ENCODE measurements at places on chromosomes 2 and 18. TPM values are rescaled to one million over a fixed set of nuclear protein-coding genes. Genes with fewer than 3 reads are reported as not detected.

- no peaks in the 10 kb centered on the region for H3K4me1 ChIP-seq
- no peak overlapping the region for H3K4me3 ChIP-seq
- no peak overlapping the region for H3K27ac ChIP-seq
- H3K27me3 ChIP-seq: 0 out of 2 replicates have a peak, but pooled peaks cover 5% of the 10 kb centered on the region
- no peaks in the 10 kb centered on the region for H3K36me3 ChIP-seq
Observed at GRCh38 chr2:175624211-175624761, 377.8 kb downstream of the LNPK start.

DNA sequence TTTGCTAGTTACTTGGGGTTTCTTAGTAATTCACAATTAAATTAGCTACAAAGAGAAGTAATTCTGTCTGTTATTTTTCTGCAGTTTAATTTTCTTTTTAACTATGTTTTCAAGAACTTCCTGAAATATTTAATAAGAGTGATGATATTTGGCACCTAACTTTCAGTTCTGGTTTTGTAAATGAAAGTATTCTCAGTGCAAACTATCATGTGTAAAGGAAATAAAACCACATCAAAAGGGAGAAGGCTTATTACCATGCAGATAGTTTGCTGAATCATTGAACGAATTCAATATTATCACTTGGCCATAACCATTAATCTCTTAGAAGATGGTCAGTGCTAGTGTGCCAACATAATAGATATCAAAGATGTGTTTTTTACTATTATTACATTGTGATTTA lies 29.2 kb downstream of the DYTN start:
- no peak overlapping the region for H3K27ac ChIP-seq
- H3K4me3 ChIP-seq: no peak overlapping the region
- DNase-seq: no peak
- no peaks in the 10 kb centered on the region for H3K27me3 ChIP-seq

DNA sequence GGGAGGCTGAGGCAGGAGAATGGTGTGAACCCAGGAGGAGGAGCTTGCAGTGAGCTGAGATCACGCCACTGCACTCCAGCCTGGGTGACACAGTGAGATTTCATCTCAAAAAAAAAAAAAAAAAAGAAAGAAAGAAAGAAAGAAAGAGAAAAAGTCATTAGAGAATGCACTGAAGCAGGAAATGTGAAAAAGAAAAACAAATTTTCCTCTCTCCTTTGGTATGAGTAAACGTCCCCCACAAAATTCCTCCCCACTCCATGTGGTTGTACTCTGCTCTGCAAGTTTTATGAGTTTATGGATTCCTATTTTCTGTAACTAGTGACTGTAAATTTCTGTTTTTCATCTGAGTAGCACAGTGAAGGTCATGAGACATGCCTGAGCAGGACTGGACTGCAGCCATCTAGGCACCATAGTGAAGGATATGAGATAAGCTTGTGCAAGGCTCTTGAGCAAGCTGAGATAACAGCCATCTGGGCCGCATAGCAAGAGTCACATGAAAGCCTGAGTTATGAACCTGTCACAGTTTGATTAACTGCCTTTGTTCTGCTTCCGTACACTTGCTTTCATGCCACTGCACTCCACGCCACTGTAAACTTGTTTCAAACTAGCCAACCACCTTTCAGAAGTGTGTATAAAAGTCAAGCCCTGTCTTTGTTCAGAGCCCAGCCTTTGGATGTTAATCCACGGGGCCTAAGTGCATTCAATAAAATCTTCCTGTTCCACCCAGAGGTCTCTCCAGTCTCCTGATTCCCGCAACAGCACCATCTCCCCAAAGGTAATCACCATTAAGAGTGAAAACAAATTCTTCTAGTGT lies 50.2 kb downstream of the SKA1 start:
- peaks cover 3% of the 10 kb centered on the region for H3K27me3 ChIP-seq
- DNase-seq: no peak
- no peak overlapping the region for H3K4me3 ChIP-seq
- no peak overlapping the region for H3K27ac ChIP-seq
- no peaks in the 10 kb centered on the region for H3K36me3 ChIP-seq

DNA sequence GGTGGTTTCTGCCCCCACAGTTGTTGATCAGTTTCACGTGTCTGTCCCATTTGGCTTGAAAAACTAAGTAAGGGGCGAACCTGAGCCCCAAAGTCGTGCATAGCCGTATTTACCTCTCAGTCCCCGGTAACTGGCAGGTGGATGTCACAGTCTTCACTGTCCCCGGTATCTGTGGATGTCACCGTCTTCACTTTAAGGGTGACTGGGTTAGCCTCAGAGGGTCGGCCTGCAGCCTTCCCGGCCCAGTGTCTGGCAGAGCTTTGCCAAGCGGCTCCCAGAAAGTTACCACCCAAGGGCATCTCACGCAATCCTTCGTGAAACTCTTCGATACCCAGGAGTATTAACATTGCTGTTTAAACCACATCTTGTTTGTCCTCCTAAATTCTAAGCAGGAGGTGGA lies 125.3 kb upstream of the CTDP1 start:
- H3K36me3 ChIP-seq: no peaks in the 10 kb centered on the region
- no peak overlapping the region for H3K4me3 ChIP-seq
- DNase-seq: no peak
- no peaks in the 10 kb centered on the region for H3K27me3 ChIP-seq
- no peak overlapping the region for H3K27ac ChIP-seq

DNA sequence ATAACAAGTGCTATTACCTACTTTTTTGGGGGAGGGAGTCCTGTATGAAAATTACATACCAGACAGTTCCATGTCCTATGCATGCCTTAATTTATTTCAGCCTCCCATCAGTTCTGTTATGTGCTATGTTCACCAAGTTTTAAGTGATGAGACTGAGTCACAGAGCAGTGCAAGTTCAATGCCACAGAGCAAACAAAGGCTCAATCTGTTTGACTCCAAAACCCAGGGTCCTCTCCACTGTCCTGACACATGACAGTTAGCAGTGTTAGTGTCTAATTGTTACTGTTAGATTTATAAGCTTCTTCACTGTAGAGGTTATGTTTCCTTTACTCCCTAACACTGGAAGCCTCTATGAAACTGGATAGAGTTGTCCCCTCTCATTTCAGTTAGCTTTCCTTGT lies 498.0 kb downstream of the PARD3B start:
- H3K27me3 ChIP-seq: no peaks in the 10 kb centered on the region
- no peak overlapping the region for H3K27ac ChIP-seq
- H3K4me3 ChIP-seq: no peak overlapping the region
- no peaks in the 10 kb centered on the region for H3K36me3 ChIP-seq
- H3K4me1 ChIP-seq: no peaks in the 10 kb centered on the region

GRCh38 chr2:156445296-156446220 lies 9.4 kb downstream of the GPD2 start:
- DNase-seq: peak; percentile 65
- H3K27me3 ChIP-seq: no peaks in the 10 kb centered on the region
- H3K27ac ChIP-seq: peak overlapping the region; percentile 48

- H3K27ac ChIP-seq: no peak overlapping the region
- H3K4me3 ChIP-seq: no peak overlapping the region
- no peaks in the 10 kb centered on the region for H3K36me3 ChIP-seq
- peaks cover 46% of the 10 kb centered on the region for H3K4me1 ChIP-seq
- peak; percentile 69 for DNase-seq
Observed at GRCh38 chr18:10051877-10052631, 138.2 kb downstream of the VAPA start.

DNA sequence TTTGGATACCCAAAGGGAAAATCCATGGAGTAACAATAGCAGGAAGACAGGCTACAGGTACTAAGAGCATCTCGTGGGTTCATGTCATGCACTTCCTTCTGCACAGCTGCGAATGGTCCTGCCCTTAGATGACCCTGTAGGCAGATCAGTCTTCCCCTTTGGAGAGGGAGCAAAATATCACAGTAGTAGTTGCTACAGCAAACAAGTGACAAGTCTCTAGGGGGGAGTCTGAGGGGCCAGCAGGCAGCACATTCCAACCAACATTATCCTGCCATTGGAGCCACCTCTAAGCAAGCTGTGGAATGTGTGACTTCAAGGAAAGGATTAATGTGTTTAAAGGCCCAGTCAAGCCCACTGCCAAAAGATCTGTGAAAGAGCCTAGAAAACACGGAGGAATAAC lies 273.2 kb upstream of the PARD3B start:
- no peaks in the 10 kb centered on the region for H3K4me1 ChIP-seq
- H3K27me3 ChIP-seq: no peaks in the 10 kb centered on the region
- no peak overlapping the region for H3K27ac ChIP-seq
- no peak overlapping the region for H3K4me3 ChIP-seq
- no peaks in the 10 kb centered on the region for H3K36me3 ChIP-seq

- H3K27me3 ChIP-seq: no peaks in the 10 kb centered on the region
- no peak overlapping the region for H3K4me3 ChIP-seq
- no peaks in the 10 kb centered on the region for H3K36me3 ChIP-seq
- DNase-seq: no peak
- H3K4me1 ChIP-seq: no peaks in the 10 kb centered on the region
Observed at GRCh38 chr2:170170281-170171040, 7.5 kb upstream of the MYO3B start.

DNA sequence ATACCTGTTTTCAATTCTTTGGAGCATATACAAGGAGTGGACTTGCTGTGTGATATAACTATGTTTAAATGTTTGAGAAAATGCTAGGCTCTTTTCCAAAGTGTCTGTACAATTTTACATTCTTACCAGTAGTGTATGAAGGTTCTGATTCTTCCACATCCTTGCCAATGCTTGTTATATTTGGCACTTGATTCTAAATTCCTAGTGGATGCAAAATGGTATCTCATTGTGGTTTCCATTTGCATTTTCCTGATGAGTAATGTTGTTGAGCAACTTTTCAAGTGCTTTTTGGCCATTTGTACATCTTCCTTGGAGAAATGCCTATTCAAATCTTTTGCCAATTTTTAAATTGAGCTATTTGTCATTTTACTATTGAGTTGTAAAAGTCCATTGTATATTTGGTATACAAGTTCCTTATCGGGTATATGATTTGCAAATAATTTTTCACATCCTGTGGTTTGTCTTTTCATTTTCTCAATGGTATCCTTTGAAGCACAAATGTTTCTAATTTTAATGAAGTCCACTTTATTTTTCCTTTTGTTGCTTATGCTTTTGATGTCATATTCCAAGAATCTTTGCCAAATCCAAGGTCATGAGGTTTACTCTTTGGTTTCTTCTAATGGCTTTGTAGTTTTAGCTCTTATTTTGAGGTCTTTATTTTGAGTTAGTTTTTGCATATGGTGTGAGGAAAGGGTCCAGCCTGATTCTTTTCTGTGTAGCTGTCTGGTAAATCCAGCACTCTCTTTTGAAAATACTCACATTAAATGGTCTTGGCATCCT lies 33.2 kb upstream of the CWC22 start:
- H3K27me3 ChIP-seq: no peaks in the 10 kb centered on the region
- H3K27ac ChIP-seq: no peak overlapping the region
- no peaks in the 10 kb centered on the region for H3K36me3 ChIP-seq
- no peaks in the 10 kb centered on the region for H3K4me1 ChIP-seq
- H3K4me3 ChIP-seq: no peak overlapping the region

DNA sequence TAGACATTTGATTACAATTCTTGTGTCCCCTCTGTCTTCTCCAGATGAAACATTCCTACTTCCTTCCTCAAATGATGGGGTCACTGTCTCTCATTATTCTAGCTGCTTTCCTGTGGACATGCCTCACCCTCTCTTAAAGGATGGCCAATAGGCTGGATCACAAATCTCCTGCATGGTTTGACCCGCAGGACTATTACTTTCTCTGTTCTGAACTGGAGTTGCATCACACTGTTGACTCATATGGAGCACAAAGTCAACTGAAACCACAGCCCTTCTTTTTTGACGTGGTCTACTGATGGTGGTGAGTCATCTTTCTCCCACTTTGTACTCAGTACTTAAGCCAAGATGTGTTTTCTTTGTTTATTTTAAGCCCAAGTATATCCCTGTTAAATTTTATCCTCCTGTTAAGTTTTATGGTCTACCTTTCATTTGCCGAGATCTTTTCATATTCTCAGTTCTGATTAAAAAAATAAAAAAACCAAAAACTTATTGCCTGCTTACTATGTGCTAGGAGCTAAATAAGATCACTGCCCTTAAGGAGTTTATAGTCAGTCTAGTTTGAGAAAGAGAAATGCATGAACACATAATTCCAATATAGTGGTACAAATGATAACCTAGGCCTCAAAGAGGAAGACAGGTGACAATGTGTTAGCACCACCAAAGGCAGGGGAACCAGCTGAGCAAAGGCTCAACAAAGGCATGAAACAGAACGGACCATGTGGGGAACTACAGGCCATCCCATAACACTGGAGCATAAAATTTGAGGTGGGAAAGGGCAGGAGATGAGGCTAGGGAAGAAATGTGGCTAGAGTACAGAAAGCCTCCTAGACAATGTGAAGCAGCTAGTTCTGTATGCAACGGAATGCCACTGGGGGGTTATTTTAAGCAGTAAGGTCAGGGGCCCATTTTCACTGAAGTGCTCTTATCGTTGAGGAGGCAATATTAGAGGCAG lies 67.6 kb upstream of the ZFP36L2 start:
- DNase-seq: peak; percentile 75
- H3K4me3 ChIP-seq: no peak overlapping the region
- no peaks in the 10 kb centered on the region for H3K36me3 ChIP-seq
- H3K4me1 ChIP-seq: peaks cover 15% of the 10 kb centered on the region

GRCh38 chr2:88066543-88066942 lies 1.1 kb upstream of the SMYD1 start:
- H3K4me3 ChIP-seq: no peak overlapping the region
- no peaks in the 10 kb centered on the region for H3K36me3 ChIP-seq
- DNase-seq: no peak
- no peak overlapping the region for H3K27ac ChIP-seq
- H3K4me1 ChIP-seq: no peaks in the 10 kb centered on the region

DNA sequence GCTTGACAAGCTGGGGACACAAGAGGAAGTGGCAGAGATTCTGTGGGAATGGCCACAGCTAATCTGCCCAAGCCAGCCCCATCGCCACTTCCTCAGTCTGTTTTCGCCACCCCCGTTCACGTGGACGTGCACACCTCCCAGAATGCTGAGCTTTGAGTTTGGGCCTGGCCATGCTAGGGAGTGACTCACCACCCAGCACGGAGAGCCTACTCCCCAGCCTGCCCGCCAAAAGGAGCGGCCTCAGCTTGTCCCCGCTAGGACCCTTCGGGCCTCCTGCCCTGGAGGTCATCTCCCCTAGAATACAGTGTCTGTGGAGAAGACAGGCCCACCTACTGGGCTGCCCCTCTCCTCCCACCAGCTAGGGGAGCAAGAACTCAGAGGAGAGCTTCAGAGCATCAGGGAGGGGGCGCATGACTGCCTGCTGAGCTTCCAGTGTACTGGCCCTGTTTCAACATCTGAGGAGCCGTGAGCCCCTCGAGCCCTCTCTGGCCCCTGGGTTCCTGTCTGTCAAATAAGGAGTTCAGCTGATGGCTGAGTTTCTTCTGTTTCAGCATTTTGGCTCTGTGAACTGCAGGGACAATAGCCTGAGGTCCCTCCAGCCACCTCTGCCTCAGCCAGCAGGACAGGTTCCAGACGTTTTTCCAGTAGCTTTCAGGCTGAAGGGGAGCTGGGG lies 5.1 kb downstream of the SLC35F6 start:
- peak; percentile 61 for DNase-seq
- no peaks in the 10 kb centered on the region for H3K27me3 ChIP-seq
- H3K27ac ChIP-seq: 0 out of 2 replicates have a peak overlapping the region, but pooled peaks have one; percentile 9
- H3K4me1 ChIP-seq: peaks cover 24% of the 10 kb centered on the region

GALNT5 gene
- 1.7 TPM for total RNA-seq

GCG gene
- total RNA-seq: not detected

Data from SJSA1 (cell line).